ENCODE measurements at places on chromosomes 11 and 22. TPM values are rescaled to one million over a fixed set of nuclear protein-coding genes. Genes with fewer than 3 reads are reported as not detected.

DNA sequence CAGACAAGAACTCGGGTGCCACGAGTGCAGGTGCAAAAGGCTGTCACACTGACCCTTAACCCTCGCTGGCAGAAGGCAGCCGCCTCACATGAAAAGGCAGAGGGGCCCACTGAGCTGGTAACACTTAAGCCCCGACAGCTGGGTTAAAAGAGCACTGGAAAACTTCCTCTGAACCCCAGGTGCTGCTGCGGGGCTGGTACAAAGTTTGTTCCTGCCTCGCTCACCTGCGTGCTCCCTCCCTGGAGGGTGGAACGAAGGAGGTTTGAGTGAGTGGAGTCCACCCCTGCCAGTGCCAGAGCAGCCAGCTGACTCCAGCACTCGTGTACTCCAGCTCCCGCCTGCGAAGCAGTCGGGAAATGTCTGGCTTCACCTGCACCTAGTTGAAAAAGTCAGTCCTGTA, 12.6 kb downstream of the SULT4A1 start:
- no peak overlapping the region for H3K27ac ChIP-seq
- peaks cover 6% of the 10 kb centered on the region for H3K27me3 ChIP-seq
- no peak overlapping the region for H3K4me3 ChIP-seq
- H3K4me1 ChIP-seq, result no peaks in the 10 kb centered on the region
- DNase-seq, result no peak

GRCh38 chr22:19970031-19970478, 28.4 kb upstream of the TXNRD2 start:
- H3K27ac ChIP-seq, result peak overlapping the region; percentile 79
- peaks cover 12% of the 10 kb centered on the region for H3K36me3 ChIP-seq
- DNase-seq, result no peak
- H3K4me3 ChIP-seq, result no peak overlapping the region

GRCh38 chr11:2187280-2187707, 15.7 kb upstream of the TH start:
- H3K27me3 ChIP-seq, result peaks cover 71% of the 10 kb centered on the region
- H3K27ac ChIP-seq, result no peak overlapping the region

DNA sequence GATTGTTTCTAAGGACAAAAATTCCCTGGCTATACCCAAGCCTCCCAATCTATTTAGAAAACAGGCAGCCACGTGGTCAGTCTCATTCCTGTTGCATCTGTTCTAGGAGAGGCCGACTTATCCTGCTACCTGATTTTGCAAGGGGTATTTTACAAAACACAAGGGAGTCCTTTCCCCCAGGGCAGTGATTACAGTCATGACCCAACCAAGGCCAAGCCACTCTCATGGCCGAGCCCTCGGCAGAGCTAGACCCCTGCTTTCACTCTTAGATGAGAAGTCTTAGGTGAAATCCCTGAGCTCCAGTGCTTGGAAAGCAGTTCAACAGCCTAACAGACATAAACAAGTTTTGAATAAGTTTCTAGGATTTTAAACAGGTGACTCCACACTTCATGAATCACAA, 89.0 kb upstream of the PITPNB start:
- no peak overlapping the region for H3K4me3 ChIP-seq
- peaks cover 3% of the 10 kb centered on the region for H3K36me3 ChIP-seq
- H3K4me1 ChIP-seq, result no peaks in the 10 kb centered on the region
- no peak for DNase-seq

GRCh38 chr11:20090654-20091374, 69.5 kb downstream of the DBX1 start:
- H3K4me3 ChIP-seq, result no peak overlapping the region
- no peak overlapping the region for H3K27ac ChIP-seq
- H3K36me3 ChIP-seq, result peaks cover 48% of the 10 kb centered on the region
- no peaks in the 10 kb centered on the region for H3K27me3 ChIP-seq
- no peak for DNase-seq

GRCh38 chr11:68337399-68337835, 25.0 kb downstream of the LRP5 start:
- peaks cover 97% of the 10 kb centered on the region for H3K4me1 ChIP-seq
- DNase-seq, result no peak
- no peaks in the 10 kb centered on the region for H3K27me3 ChIP-seq
- H3K27ac ChIP-seq, result peak overlapping the region; percentile 28
- H3K36me3 ChIP-seq, result peaks cover 27% of the 10 kb centered on the region

GRCh38 chr11:8788616-8789015, 106.0 kb downstream of the RPL27A start:
- H3K4me3 ChIP-seq, result no peak overlapping the region
- no peak for DNase-seq
- H3K27ac ChIP-seq, result no peak overlapping the region
- H3K27me3 ChIP-seq, result no peaks in the 10 kb centered on the region
- peaks cover 29% of the 10 kb centered on the region for H3K4me1 ChIP-seq

GRCh38 chr22:42961810-42962209, 53.1 kb downstream of the PACSIN2 start:
- H3K27ac ChIP-seq, result peak overlapping the region; percentile 75
- no peaks in the 10 kb centered on the region for H3K27me3 ChIP-seq
- H3K36me3 ChIP-seq, result no peaks in the 10 kb centered on the region
- peaks cover 100% of the 10 kb centered on the region for H3K4me1 ChIP-seq
- no peak for DNase-seq

DNA sequence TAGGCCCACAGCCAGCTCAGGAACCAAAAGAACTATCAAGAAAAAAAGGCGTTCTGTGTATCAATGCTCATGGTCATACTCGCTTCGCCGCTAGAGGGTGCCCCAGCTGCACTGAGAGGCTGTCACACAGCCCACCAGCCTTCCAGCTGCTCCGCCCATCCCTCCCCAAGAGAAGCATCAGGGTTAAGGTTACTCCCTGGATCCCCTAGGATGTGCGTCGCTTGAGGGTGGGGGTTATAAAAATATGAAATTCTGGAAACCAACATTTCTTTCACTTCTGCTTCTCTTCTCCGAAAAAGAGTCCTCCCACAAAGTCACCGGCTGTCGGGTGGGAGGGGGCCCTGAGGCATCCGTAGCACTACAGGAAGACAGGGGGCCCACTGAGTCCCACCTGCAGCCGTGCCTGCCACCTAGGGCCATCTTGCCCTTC, 1.7 kb downstream of the CBX6 start:
- no peak overlapping the region for H3K27ac ChIP-seq
- peaks cover 2% of the 10 kb centered on the region for H3K27me3 ChIP-seq
- H3K4me3 ChIP-seq, result peak overlapping the region; percentile 68
- DNase-seq, result peak; percentile 78
- H3K4me1 ChIP-seq, result peaks cover 20% of the 10 kb centered on the region

GRCh38 chr11:116661056-116661455, 111.7 kb downstream of the BUD13 start:
- peaks cover 39% of the 10 kb centered on the region for H3K4me1 ChIP-seq
- H3K36me3 ChIP-seq, result no peaks in the 10 kb centered on the region
- peak overlapping the region; percentile 59 for H3K27ac ChIP-seq

The RIC3 gene
- total RNA-seq, result not detected

The C11orf16 gene
- total RNA-seq, result not detected

The DCHS1 gene
- not detected for total RNA-seq

The PDE3B gene
- 19.6 TPM for total RNA-seq

The FIBIN gene
- total RNA-seq, result not detected

All from HepG2 (cell line).